CD4-positive, alpha-beta T cell treated with Interleukin-4 for 1 hour (primary cell): ENCODE measurements at places on chromosomes 5 and 9.
A peak's percentile ranks its signal among the peaks of the same experiment; 100 is the strongest.

DNA sequence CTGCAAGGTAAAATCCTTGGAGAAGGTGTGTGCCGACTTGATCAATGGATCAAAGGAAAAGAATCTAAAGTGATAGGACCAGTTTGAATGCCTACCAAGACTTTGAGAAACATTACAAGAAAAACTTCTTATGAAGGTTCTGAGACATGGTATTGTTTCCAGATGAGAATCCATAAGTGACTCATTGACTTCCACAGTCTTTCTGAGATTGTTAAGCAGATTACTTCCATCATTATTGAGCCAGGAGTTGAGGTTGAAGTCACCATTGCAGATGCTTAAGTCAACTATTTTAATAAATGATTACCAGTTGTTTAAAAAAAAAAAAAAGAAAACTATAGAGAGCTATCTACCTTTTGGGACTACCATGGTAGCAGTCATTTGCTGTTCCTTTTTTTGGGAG lies 7.0 kb downstream of the LNPEP start:
- no peak for DNase-seq

GRCh38 chr5:149963729-149964128 lies 3.2 kb downstream of the SLC26A2 start:
- DNase-seq = no peak

DNA sequence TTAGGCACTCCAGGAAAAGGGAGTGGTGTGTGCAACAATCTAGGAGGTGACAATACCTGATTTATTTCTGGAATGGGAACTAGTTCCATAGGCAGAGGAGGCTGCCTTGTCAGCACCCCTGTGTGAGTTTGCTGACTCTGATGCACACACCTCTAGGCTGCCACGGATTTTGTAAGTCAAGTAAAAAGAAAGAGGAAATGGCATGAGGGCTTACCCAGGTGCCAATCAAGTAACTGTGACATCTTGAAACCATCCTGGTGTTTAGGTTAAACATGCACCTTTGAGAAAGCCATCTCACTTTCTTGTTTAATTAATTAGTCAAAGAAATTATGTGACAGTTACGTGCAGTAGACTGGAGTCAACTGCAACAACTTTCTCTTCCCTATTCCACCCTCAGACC lies 32.3 kb upstream of the FAM81B start:
- no peak for DNase-seq

- no peak for DNase-seq
These were observed 16.2 kb upstream of the C9orf72 start for GRCh38 chr9:27589462-27589861.

DNA sequence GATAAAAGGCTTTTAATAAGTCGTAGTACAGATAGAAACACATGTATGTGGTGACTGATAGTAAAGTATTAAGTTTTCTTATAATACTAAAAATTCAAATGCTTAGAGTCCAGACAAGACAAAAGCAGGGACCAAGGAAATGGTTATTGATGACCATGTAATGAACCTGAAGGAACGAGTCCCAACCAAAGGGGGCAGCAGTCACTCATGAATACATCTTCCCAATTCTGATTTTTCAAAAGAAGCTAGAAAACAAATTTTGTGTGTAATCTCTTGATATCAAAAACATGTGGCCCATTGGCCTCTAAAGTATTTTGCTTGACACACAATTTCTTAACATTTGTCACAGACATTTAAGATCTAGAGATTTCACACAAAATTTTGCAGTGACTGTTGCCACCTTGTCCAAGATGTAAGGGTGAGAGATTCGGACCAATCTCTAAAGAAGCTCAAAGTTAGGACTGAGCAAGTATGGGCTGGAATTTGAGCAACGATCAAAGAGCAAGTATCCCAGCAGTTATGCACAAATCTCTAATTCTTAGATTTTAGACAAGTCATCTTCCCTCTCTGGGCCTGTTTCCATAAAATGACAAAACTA lies 66.8 kb downstream of the ARL15 start:
- peak; percentile 42 for DNase-seq

GRCh38 chr9:96071076-96071814 lies 195.8 kb downstream of the ERCC6L2 start:
- peak; percentile 10 for DNase-seq

- no peak for DNase-seq
These were observed 75.5 kb downstream of the CACNA1B start for GRCh38 chr9:137952976-137953666.

DNA sequence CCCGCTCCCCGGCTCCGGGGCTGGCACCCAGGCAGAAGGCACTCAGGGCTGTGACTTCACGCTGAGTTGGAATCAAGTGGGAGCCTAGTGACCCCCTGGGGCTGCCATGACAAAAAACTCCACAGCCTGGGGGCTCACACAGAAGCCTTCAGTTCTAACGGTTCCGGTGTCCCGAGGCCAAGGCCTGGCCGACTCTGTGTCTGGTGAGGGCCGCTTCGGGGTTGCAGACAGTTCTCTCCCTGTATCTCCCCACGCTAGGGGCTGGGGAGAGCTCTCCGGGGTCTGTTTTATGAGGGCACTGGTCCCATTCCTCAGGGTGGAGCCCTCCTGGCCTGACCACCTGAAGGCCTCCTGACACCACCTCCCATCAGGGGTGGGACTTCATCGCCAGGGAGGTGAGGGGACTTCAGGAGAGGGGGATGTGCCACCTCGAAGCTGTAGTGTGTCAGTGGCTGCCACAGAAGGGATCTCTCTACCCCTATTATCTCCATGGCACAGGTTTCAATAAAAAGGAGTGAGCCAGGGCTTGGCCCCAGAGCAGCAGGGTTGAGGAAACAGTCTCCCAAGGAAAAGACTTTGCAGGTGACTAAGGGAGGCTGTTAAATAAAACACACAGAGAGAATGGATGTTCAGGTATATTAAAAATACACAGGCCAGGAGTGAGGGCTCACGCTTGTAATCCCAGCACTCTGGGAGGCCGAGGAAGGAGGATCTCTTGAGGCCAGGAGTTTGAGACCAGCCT lies 1.5 kb upstream of the SLC6A3 start:
- DNase-seq = no peak

DNA sequence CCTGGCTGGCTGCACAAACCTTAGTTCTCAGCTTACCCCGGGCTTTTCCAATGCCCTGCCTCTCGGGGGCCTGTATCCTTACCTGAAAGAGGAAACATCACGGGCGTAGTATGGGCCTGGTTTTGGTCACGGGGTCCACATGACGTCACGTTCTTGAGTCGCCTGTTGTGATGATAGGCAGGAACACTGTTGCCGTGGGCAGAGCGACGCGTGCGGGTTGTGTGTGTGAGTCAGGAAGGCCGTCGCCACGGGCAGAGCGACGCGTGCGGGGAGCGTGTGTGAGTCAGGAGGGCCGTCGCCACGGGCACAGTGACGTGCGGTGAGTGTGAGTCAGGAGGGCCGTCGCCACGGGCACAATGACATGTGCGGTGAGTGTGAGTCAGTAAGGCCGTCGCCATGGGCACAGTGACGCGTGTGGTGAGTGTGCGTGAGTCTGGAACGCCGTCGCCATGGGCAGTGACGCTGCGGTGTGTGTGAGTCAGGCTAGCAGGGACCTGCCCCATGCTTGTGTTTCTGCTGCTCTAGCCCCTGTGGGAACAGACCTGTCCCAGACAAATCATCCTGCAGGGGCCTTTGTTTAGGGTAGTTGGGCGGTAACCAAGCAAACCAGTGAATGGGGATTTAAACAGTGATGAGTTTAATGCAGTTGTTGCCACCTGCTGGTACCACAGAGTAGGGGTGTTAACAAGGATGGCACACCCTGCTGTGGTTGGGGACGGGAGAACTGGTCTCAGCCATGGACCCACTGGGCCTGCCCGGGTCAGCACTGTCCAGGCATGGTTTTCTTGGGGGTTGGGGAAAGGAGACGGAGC lies 19.8 kb downstream of the TRIP13 start:
- peak; percentile 81 for DNase-seq

GRCh38 chr5:121573721-121574382 lies 277.8 kb upstream of the FTMT start:
- DNase-seq = no peak

- DNase-seq = no peak
These were observed 3.4 kb downstream of the SARDH start for GRCh38 chr9:133734590-133735414.

- DNase-seq = no peak
These were observed 60.7 kb downstream of the SMIM23 start for GRCh38 chr5:171846323-171846722.

DNA sequence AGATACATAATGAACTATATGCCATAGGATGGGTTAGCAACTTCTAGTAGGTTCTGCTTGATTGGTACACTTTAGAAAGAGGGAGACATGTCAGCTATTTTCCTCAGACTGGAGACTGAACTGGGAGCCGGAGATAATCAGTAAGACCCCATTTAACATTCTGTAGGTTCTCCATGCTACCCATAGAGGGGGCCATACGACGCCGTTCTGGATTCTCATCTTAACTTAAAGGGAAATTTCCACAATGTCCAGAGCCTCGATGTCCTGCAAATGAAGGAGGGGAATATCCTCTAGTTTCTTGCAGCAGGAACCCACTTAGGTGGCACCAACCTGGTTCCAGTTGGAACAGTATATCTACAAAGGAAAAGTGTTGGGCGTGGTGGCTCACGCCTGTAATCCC lies 22.3 kb upstream of the NPM1 start:
- no peak for DNase-seq
